ENCODE measurements at places on chromosomes 2 and 18.
A peak's percentile ranks its signal among the peaks of the same experiment; 100 is the strongest.

- DNase-seq = no peak
These were observed 67.5 kb upstream of the ATG16L1 start for GRCh38 chr2:233183869-233184418.

- DNase-seq = no peak
These were observed 33.3 kb downstream of the NDUFS1 start for GRCh38 chr2:206125901-206126300.

DNA sequence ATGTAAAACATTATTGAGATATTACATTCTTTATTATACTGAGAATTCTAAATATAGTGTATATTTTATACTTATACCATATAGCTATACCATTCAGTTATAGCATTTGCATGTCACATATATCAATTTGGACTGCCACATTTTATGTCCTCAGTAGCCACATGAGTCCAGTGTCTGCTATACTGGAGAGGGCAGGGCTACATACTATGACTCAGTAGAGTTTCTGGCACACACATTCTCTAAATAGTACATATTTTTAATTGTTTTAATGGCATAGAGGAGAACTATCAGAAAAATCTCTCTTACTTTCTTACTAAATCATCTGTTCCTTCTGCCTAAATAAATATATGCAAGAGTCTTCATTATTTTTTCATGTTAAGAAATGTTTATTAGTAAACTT, 55.4 kb upstream of the COL5A2 start:
- no peak for DNase-seq

DNA sequence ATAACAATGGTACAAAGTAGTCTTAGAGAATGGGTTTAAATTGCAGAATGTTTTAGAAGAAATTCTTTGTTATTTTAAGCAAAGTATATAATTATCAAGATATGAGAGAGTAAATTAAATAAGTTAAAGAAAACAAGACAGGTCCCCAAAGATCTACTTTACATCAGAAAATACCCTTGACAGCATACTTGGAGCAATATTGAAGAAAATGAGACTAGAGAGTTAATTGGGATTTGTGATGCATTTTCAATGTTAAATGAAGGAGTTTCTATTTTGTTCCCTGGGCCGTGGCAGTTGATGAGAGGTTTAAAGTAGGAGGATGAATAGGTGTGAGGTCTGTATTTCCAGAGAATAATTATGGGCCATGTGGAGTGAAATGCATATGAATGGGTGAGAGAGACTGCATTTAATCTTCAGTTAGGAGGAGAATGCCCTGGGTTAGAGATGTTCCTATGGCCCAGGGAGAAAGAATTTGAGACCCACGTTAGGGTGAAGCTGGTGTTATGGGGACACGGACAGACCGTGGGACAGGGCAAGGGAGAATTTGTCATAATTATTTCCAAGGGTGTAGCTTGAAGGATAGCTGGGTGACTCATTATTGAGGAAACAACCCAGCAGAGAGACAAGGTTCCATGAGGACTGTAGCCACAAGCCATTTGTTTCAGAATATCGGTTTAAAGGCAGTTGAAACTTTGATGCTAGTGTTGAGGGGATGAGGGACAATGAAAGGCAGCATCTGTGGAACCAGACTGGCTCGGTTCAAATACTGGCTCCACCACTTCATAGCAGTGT, 22.7 kb downstream of the MGAT5 start:
- no peak for DNase-seq

GRCh38 chr2:98607741-98608115, 584 bp downstream of the COA5 start:
- no peak for DNase-seq

- DNase-seq = no peak
These were observed 77.0 kb upstream of the CYP1B1 start for GRCh38 chr2:38152913-38153312.

- no peak for DNase-seq
These were observed 19.8 kb downstream of the PARD6G start for GRCh38 chr18:80227472-80227871.

DNA sequence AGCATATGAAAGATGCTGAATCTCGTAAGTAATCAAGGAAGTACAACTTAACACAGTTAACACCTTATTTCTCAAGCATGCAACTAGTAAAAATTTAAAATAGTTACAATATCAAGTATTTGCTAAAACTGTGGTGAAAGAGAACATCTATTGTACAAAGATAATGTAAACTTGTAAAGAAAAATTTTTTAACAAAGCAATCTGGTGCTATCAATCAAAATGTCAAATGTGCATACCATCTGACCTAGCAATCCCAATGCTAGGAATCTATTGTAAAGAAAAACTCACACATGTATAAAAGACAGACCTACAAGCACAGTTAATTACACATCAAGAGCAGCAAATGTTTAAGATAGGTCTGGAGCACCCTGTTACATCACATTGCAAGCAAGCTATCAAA, 90.1 kb downstream of the SLC66A3 start:
- no peak for DNase-seq

DNA sequence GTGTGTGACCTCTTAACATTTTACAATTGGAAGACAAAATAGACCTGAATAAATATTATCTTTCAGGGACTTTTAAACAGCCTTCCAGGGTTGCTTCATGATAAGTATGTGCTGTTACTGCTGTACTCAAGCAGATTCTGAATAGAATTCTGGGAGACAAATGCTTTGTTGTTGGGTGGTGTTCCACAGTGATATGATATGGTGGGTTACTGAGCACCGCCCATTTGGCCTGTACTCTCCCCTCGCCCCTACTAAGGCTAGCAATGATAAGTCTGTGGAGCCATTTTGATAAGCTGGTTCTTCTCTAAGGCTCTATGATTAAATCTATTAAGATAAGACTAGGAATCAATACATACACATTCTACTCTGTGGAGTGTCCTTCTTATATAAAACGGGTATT, 89.8 kb upstream of the ITGA4 start:
- no peak for DNase-seq

GRCh38 chr2:232328032-232328422, 50.5 kb upstream of the ALPP start:
- peak; percentile 19 for DNase-seq

- DNase-seq = no peak
These were observed 226.0 kb downstream of the TGIF1 start for GRCh38 chr18:3675994-3676393.

- DNase-seq = no peak
These were observed 1.4 kb upstream of the SERTAD2 start for GRCh38 chr2:64655018-64655664.

DNA sequence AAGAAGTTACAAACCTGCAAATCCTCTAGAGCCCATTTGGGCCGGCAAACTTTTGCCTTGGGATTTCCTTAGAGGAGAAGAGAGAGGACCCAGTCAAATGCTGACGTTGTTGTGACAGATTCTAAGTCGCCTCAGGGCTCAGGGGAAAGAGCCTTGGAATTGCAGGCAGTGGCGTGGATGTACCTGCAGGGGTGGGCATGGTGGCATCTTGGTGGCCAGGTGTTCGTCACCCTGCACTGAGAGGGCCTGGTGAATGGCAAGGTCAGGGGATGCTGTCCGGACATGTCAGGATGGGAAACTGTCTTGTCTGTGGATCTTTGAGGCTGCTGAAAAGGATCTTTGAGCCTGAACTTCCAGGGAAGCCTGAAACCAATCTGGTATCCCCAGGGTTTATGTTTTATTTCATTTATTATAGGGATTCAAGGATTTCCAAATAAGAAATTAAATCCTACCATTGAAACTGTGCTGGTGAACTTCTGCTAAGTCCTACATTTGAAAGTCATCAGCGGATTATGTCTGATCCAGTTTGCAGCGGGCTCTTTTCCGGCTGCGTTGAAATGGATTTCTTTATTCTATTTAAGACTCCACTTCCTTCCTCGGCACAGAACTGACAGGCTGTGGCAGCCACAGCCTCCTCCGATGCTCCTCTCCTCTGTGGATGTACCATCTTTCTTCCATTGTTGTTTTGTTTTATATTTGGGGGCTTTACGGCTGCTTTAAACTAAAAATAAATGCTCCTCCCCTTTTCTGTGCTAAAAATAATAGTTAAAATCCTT, 207.6 kb downstream of the AGAP1 start:
- DNase-seq = no peak

GRCh38 chr2:109434351-109434750, 179.4 kb downstream of the SEPTIN10 start:
- peak; percentile 9 for DNase-seq

- no peak for DNase-seq
These were observed 143.2 kb downstream of the TMEFF2 start for GRCh38 chr2:192051533-192051932.

DNA sequence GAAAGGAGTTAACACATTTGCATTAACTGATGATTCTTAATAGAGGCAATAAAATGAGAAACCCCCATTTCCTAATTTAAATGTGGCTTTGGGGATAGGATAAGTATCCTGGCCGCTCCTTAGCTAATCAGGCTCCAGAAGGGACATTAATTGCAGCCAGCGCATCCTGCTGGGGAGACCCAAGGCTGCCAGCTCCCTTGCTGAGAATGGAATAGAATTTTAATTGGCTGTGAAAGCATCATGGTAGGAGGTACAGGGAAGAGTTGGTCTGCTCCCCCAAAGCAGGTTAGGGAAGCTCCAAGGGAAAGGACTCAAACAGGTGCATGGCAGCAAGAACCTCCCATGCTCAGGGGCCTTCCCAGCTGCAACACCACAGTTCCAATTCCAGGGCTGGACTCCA, 71.4 kb downstream of the MARCHF4 start:
- no peak for DNase-seq

DNA sequence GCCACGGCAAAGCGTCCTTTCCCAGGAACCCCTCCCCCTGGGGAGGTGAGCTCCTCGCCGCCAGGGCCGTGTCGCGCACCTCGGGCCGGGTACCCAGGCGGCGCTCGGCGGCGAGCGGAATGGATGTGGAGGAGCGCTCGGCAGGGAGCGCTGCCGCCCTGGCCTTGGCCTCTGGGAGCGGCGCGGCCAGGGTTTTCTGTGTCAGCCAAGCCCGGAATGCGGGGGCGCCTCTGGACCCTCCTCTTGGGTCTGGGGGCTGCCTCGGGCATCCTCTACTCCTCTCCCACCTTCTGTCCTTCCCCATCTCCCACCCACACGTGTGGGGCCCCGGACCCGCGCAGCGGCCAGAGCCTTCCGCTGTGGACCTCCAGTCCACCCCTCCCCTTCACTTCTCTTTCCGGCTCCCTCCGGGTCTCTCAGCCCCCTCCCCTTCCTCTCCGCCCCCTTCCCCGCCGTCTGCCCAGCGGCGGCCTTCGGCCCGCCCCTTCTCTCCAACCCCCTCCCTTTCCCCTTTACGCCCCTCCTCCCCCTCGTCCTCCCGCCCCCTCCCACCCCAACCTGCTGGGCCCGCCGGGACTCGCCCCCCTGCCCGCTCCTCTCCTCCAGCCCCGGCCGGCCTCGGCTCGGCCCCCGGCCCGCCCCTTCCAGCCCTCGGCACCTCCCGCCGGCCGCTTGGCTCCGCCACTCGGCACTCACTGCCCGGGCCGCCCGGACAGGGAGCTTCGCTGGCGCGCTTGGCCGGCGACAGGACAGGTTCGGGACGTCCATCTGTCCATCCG, at the start of gene MERTK:
TSS of gene MERTK (plus strand) at position 684 of the 779 bp plus-strand sequence. CDS start 129 bp downstream, outside the sequence.
- peak; percentile 96 for DNase-seq

GRCh38 chr2:110768591-110768990, 36.2 kb downstream of the ACOXL start:
- no peak for DNase-seq

DNA sequence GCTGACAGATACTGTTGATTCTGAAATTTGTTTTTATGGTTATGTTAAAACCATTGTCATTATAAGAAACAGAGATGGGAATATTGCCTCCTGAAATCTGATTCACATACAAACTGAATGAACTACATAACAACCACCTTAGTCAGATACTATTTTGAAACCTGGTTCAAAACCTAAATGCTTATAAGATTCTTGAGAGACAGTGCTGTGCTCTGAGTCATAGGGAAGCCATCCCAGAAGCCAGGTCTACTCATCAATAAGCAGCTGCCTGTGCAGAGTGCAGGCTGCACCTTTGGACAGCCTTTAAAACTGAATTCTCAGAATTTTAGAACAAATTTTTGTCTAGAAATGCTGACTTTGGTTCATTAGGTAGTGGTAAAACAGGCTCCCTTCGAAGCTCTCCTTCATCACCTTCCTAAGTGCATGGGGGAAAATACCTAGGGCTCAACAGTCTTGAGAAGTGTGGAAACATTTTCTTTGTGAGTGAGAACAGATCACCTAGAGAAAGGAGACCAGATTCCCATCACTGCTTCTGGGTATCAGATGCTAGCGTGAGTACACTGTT, at the start of gene SERPINB7:
TSS of gene SERPINB7 (plus strand) at position 253 of the 565 bp plus-strand sequence. CDS start 6,955 bp downstream, outside the sequence.
- DNase-seq = no peak

DNA sequence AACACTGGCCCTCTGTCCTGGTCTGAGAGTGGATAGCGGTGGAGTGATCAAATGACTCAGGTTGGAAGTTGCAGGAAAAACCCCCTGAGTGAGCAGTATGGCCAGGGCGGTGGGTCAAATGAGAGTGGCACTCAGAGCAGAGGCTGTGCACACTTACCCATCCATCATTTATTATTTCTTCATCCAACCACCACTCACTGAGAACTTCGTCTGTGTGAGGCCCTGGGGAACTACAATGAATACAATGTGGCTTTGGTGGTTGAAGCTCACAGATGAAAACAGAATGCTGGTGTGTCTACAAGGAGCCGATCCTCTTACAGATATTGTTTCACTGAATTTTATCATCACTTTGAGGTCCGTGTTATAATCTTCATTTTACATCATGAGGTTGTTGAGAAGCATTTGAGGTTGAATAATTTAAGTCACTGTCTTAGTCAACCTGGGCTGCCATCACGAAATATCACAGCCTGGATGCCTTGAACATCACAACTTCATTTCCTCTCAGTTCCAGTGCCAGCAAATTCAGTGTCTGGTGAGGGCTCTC, 73.4 kb upstream of the ID2 start:
- DNase-seq = peak; percentile 4

GRCh38 chr18:37717656-37718055, 152.1 kb upstream of the CELF4 start:
- no peak for DNase-seq

GRCh38 chr2:48707466-48707865, 48.1 kb downstream of the LHCGR start:
- DNase-seq = no peak

DNA sequence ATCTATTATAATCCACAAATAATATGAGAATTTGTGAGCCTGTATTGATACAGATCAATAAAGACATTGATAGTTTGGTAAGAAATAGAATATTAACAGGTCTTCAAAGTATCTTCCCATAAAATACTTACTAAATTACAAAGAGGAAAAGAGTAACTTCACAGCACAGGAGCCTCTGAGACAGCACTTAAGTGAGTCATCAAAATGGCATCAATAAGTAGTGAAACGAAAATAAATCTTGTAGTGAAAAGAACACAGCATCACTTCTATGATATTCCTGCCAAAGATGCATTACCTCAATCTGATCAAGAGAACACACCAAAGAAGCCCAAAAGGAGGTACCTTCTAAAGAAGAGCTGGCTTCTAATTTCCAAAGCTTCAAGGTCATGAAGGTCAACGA, 116.4 kb downstream of the CBLN2 start:
- DNase-seq = no peak

DNA sequence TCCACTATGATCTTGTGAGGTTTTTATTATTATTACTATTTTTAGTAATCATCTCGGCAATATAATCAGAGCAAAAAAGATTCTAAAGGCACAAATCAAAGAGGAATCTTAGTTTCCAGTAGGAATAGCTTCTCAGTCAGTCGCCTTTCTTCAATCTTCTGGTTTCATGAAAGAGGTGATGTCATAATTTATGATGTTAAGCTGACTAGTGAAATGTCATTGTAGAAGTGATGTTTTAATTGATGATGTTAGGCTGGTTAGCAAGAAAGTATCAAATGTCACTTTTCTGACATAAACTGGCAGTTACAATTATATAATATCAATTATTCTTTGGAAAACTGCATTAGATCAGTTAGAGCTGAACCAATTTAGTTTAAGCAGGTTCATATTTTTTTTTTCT, 476.7 kb upstream of the ETAA1 start:
- DNase-seq = no peak

- DNase-seq = no peak
These were observed 40.6 kb downstream of the BOLA3 start for GRCh38 chr2:74107071-74107470.
